ENCODE measurements at places on chromosomes 3 and 15.

- DNase-seq: no peak
These were observed 10.7 kb downstream of the TADA3 start for GRCh38 chr3:9781551-9781950.

GRCh38 chr3:5498981-5499380, 311.5 kb downstream of the EDEM1 start:
- no peak for DNase-seq

DNA sequence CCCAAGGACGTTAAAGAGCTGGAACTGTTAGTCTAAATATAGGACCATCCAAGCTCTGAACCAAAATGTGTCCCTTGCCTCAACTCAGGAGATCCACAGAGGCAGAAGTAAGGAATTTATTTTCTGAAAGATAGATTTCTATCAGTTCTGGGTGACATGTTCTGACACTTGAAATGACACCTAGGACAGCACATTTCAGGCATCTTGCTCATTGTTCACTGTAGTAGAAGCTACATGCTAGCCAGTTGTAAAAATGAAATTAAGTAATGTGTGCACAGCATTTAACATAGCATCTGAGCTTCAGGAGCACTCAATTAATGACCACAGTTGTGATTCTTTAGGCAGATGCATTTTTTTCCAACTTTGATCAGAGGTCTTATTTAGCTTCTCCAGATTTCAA, 567 bp downstream of the CCR2 start:
- DNase-seq: no peak

DNA sequence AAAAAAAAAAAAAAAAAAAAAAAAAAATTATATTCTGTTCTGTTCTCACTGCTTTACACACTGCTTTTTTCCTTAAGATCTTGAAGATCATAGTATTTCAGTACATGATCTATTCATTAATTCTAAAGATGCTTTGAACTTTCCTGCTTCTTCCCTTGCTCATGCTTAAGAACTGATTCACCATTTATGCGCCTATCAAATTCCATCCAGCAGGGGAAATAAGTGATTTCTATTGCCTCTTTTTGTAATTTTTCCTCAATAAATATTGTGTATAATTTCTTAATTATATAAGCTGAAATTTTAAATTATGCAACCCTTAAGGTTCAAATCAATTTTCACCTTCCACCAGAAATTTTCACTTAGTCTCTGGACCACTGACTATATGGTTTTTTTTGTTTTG, 10.6 kb downstream of the DENND6A start:
- DNase-seq: no peak

- DNase-seq: no peak
These were observed 22.7 kb upstream of the SH3BP5 start for GRCh38 chr3:15355086-15355485.

DNA sequence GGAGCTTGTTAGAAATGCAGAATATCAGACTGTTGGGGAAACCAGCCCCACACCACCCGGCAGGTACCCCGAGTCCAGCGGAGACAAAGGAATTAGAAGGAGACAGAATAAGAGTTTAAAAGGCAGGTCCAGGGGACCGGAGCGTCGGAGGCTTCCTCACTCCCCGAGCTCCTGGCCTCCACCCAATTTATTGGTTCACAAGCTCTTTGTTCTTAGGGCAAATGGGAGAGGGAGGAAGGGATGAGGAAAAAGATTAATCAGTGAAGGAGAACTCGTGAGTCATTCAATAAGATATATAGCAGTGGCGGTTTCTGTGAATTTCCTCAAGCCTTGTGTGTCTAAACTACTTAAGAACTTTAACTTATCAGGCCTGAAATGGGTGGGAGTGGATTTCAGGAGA, 32.1 kb upstream of the WDR72 start:
- DNase-seq: no peak

- DNase-seq: no peak
These were observed 149.9 kb downstream of the CFAP20DC start for GRCh38 chr3:58899953-58900298.

DNA sequence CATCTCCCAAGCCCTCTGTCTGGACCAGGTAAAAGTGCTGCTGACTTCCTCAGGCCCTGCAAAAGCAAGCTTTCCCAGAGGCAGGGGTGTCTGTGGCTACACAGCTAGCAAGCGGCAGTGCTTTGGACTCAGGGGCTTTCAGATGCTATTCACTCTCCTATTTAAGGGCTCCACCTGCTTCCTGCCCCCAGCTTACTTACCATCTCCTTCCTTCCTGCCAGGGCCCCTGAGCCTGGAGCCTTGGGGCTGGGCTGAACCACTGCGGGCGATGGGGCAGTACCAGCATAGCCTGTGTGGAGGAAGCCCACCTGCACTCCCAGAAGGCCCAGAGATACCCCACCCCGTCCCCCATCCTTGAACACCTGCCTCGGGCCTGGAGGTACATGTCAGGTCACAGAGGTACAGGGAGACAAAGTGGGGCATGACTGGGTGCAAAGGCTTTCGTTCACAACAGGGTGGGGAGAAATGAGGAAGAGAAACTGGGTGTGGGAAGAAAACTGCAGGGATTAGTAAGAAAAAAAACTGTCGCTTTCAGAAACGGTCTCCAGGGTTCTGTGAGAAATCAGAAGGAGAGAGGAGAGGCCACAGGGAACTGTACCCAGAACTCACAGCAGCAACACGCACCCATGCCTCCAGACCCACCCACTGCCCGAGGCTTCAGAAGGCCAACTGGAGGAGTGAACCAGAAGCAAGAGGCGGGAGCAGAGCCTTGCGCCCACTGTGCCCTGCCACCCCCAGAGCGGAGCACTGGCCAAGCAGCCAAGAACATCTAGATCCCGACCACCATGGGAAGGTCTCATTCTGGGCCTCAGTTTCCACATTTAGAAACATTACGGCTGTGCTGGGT, 49.5 kb downstream of the CCDC12 start:
- DNase-seq: peak; percentile 86

DNA sequence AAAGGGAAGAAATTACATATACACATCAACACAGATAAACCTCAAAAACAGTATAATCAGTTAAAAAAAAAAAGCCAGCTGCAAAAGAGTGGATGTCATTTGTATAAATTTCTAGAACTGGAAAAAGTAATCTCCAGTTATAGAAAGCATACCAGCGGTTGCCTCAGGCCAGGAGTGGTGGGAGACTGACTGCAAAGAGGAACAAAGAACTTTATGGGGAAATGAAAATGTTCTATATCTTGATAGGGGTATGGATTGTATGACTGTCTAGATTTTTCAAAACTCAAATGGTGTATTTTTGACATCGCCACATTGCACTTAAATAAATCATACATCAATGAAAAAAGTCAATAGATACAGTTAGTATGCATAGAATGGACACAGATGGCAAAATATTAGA, 241.6 kb downstream of the SCAPER start:
- no peak for DNase-seq

- DNase-seq: no peak
These were observed 42.9 kb downstream of the ADCY5 start for GRCh38 chr3:123405936-123406510.

- no peak for DNase-seq
These were observed 38.6 kb downstream of the MAGEF1 start for GRCh38 chr3:184672977-184673870.

- DNase-seq: no peak
These were observed 36.4 kb upstream of the GYG1 start for GRCh38 chr3:148954981-148955380.

DNA sequence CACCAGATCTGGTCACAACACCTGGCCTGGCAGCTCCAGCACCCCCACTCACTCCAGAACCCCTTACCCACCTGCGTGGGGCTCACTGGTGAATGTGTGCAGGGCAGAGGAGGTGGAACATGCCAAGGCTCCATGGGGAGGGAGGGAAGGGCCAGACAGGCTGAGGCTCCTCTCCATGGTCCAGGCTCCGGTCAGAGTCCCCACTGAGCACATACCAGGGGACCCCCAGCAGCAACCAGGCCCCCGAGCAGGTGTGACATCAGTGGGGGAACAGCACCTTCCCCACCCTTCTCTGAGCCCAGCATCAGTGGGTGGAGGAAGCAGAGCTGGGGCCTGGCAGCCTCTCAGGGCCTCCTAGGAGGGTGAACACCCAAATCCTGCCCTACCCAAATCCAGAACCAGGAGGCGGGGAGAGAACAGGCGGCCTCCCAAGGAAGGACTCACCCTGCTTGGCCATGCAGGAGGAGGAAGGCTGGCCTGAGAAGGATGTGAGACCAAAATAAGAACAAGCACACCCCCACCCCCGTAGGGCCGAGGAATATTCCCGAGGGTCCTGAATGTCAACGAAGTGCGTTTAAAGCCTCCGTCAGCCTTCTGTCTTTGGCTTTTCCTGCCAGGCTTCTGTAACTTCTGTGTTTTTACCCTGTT, 1.1 kb upstream of the GP9 start:
- DNase-seq: no peak

DNA sequence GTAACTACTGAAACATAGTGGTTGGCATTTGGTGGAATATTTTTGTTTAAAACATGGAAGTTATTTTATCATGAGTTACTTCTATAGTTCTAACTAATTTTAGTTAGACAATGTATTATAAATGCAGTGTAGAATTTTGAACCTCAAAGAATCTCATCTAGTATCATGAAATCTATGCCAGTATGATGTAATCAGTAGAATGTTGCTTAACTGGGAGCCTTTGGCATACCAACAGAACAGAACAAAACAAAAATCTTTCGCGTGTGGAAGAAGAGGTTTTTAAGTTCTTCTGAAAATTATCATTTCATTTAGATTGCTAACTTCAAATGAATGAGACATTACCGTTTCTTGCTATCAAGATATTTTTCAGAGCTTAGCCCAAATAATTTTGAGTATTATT, 98.4 kb upstream of the LRRFIP2 start:
- DNase-seq: no peak

- no peak for DNase-seq
These were observed 32.6 kb upstream of the NANOGP8 start for GRCh38 chr15:35117543-35118265.

GRCh38 chr3:176927706-176928581, 269.3 kb downstream of the TBL1XR1 start:
- DNase-seq: no peak

GRCh38 chr3:172557515-172558220, 34.4 kb upstream of the TNFSF10 start:
- DNase-seq: no peak

DNA sequence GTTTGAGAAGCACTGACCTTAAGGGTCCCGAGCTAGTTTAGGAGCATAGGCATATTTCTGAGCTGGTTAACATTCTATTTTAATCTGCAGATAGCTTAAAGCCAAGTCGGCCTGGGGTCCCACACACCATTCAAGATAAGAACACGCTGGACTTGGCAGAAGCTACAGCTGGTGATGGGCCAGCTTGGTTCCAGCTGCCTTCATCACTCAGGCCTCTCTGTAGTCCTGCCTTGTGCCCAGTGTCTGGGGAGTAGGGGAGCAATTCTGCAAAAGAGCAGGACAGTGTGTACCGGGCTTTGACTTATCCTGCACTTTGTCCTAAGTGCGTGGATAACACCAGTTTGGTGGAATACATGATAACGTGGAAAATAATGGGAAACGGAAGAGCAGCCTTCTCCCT, 164.5 kb downstream of the MEGF11 start:
- no peak for DNase-seq

- DNase-seq: no peak
These were observed 90.6 kb upstream of the MYZAP start for GRCh38 chr15:57500979-57501576.

GRCh38 chr15:58070801-58071418, 5.4 kb upstream of the ALDH1A2 start:
- peak; percentile 29 for DNase-seq

DNA sequence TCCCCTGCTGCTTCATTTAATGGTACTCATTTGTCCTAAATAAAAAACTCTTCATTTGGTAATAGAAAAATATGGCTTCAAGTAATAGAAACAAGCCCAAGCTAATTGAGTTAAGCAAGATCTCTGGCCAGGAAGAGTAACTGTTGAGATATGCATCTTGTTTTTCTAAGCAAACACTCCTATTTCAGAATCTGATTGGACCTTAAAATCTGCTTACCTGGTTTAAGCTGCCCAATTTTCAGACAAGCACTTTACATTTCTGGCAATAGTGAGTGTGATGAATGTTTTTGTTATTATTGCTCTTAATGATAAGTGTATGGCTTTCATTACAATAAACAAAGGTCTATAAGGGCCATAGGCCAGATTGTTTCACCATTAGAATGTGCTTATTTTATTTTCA, 86.2 kb downstream of the CMSS1 start:
- no peak for DNase-seq

- peak; percentile 49 for DNase-seq
These were observed 187.1 kb downstream of the PDE8A start for GRCh38 chr15:85168642-85169173.

DNA sequence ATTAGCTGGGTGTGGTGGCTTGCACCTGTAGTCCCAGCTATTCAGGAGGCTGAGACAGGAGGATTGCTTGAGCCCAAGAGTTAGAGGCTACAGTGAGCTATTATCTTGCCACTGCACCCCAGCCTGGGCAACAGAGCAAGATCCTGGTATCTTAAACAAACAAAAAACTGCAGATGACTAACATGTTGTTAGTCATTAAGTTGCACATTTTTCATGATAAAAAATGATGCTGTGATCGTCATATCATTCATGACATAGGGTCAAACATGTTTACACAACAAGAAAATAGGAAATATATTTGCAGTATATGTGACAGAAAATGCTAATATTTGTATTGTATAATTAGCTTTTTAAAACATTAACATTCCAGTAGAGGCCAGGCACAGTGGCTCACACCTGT, 20.2 kb upstream of the DAPK2 start:
- DNase-seq: no peak

- DNase-seq: peak; percentile 40
These were observed 32.7 kb downstream of the EBLN2 start for GRCh38 chr3:73094129-73094528.

GRCh38 chr3:28109829-28110228, 131.6 kb upstream of the CMC1 start:
- no peak for DNase-seq

DNA sequence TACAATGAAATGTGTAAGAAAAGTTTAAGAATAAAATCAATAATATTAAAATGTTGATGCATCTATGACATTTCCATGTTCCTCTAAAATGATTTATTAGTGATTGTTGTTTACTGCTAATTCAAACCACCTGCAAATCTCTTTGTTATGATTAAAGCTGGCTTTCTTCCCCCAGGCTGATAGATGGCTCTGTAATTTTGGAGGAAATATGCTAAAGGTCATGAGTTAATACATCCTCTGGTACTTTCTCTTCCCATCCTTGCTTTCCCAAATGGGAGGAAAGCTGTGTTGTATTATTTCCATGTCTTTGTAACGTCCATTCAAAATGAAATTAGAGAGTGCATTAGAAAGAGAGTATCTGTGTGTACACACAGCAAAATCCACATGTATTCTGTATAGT, 139.5 kb upstream of the TMCO5A start:
- no peak for DNase-seq

DNA sequence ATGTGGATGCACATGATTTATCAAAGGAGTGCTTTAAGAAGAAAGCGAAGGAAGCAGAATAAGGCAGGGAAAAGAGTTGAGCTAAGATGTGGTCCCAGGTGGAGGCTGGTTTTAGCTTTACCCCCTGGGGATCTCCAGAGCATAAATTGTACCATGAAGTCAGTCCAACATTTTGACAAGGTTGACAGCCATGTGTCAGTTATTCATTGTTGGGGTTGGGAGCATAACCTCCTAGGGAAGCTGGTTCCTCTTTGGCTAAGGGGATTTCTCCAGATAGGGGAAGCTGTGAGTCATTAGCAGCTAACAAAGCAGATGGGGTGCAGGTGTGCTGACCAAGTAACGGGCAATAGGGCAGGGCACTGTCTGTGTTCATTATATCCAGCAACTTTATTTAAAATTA, 123.7 kb upstream of the IGSF10 start:
- DNase-seq: no peak
